ENCODE measurements at places on chromosomes 2 and 18. TPM values are rescaled to one million over a fixed set of nuclear protein-coding genes. Genes with fewer than 3 reads are reported as not detected.

Gene RIT2
- 15.9 TPM for polyA plus RNA-seq

Gene HTR2B
- 0.34 TPM for polyA plus RNA-seq

Gene VWA3B
- 0.04 TPM for polyA plus RNA-seq

Gene SKOR2
- 10.3 TPM for polyA plus RNA-seq

Gene MRPL33
- polyA plus RNA-seq: 616 TPM

Gene SCLY
- 8.9 TPM for polyA plus RNA-seq

Gene RUFY4
- not detected for polyA plus RNA-seq

Gene IHH
- polyA plus RNA-seq: not detected

Data from Purkinje cell (primary cell).